ENCODE measurements at places on chromosomes 5 and 9.

GRCh38 chr9:34686231-34686630 is 4.8 kb downstream of the CCL19 start:
- no peak for DNase-seq

GRCh38 chr9:129765764-129766317 is 13.0 kb upstream of the PTGES start:
- no peak for DNase-seq

GRCh38 chr9:92618633-92619225 is 51.2 kb downstream of the IPPK start:
- DNase-seq, result no peak

DNA sequence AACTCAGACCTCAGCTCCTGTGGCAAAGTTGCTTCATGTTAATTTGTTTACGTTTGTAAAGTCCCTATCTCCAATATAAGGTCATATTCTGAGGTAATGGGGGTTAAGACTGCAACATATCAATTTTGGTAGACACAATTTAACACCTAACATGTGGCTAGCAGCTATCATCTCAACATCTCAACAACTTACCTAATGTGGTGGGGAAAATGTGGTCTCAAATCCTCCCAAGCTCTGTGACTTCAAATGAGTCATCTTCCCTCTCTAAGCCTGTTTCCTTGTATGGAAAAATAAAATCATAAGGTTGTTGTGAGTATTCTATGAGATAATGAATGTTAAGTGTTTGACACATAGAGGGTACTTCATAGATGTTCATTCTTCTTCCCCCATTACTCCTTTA is 443.3 kb downstream of the CDK5RAP2 start:
- no peak for DNase-seq

DNA sequence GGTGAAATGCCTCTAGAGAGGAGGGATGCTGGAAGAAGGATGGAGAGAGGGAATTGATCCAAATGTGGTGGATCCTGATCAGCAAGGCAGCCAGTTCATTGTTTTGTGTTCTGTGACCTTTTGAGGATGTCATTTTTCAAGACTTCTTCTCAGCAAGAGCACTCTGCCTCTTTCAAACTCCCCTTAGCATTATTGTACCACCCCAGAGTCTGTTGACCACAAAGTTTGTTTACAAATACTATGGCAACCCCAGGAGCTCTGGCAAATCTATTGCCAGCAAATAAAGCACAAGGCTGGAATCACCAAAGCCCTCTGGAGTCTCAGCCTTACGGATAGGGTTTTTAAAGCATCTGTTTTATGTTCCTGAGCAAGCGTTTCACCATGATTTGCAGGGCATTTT is 76.2 kb upstream of the SLC1A3 start:
- DNase-seq, result no peak

- no peak for DNase-seq
Observed at GRCh38 chr5:108649646-108650045, 98.1 kb upstream of the FER start.

GRCh38 chr5:120613729-120614128 is 149.6 kb downstream of the PRR16 start:
- DNase-seq, result no peak

GRCh38 chr5:88827997-88828396 is 55.0 kb downstream of the MEF2C start:
- DNase-seq, result peak; percentile 50

- no peak for DNase-seq
Observed at GRCh38 chr5:136636001-136636400, 270.7 kb upstream of the TRPC7 start.

DNA sequence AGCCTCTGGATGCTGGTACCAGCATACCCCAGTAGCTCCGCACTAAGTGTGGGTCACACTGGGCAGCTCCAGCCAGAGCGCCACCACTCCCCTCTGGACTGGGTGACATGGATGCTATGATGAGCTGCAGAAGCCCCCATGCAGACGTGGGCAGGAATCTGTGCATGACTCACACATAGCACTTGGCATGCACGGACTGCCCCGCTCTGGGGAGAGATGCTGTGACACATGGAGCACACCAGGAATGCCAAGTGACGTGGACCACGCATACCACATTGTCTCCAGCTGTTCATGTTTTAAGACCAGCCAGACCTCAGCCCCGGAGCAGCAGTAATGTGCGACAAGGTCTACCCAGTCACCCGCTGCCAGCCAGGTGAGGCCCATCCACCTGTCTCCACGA is 64.1 kb downstream of the SEMA4D start:
- no peak for DNase-seq

GRCh38 chr9:128505414-128505765 is 871 bp downstream of the GLE1 start:
- DNase-seq, result no peak

GRCh38 chr5:110159202-110159601 is 469.5 kb downstream of the MAN2A1 start:
- no peak for DNase-seq
